GM12864 (cell line): ENCODE measurements at places on chromosomes 11 and 22.

GRCh38 chr22:24391836-24392217, 35.6 kb upstream of the ADORA2A start:
- no peak for DNase-seq

- no peak for DNase-seq
Observed at GRCh38 chr11:120028181-120028896, 109.6 kb downstream of the TRIM29 start.

- DNase-seq, result no peak
Observed at GRCh38 chr22:20091690-20092476, 11.8 kb downstream of the DGCR8 start.

DNA sequence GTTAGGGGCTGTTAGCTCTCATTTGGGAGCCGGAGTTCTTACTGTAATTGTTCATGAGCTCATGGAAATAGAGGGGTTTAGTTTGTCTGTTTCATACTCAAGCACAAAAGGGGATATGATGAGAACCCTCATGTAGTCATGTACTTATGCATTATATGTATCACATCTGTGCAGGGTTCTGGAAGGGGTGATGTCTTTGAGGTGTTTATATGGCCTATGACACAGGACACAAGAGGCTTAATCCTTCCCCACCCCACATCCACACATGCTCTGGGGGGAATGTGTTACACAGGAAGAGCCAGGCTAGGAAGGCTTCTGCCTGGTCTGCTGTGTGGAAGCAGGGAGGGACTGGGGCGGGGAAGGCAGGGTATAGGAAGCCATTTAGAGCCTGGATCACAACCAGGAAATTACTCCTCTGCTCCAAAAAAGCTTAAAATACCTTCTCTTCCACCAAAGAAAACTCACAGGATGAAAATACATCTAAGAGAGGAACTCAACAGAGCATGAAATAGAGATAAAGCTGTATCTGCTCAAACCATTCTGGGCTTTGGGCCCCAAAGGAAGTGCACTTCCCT, 316.1 kb downstream of the TMEM135 start:
- no peak for DNase-seq

DNA sequence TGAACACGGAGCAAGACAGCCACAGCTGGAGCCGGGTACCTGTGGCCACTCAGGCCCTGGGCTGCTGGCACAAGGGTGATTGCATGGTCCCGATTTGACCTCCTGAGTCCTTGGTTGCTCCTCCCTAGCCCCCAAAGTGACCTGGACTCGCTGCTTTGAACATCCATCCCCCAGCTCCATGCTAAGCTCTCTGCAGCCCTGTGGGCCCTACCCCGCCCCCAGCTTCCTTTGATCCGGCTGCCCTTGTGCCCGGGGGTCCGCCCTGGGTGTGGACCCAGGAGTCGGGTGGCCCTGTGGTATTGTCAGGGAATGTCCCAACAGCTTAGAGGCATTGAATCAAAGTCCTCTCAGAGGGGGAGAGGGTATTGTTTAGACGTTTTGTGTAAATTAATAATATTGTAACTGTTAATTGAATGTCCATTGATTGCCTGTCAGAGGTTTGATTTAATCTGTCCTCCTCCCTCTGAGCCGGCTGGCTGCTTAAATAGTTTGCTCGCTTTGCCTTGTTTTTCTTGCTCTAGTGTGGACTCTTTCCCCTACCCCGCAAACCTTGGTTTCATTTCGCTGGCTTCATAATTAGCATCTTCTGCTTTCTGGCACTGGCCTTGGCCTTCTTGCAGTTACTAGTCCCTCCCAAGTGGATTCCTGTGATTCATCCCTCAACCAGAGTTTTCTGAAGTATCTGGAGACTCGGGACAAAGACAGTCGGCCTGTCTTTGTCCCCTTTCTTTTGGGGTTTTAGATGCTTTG, 20.7 kb downstream of the GRIK4 start:
- no peak for DNase-seq

DNA sequence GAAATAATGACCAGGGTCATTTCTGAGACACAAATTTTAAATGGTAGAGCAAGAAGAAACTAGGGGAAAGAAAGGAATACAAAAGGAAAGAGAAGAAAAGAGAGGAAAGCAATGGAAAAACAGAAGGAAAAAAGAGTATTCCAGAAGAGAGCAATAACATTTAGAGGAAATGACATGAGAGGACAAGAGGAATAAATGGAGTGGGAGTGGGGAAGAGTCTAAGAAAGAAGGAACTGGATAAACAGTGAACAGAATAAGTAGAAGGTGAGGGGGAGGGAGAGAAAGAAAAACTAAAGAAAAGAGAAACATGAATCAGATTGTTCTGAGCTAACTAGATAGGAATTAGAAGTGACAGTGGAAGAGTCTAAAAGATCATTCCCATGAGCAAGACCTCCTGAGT, 28.4 kb downstream of the PRDM10 start:
- DNase-seq, result no peak

DNA sequence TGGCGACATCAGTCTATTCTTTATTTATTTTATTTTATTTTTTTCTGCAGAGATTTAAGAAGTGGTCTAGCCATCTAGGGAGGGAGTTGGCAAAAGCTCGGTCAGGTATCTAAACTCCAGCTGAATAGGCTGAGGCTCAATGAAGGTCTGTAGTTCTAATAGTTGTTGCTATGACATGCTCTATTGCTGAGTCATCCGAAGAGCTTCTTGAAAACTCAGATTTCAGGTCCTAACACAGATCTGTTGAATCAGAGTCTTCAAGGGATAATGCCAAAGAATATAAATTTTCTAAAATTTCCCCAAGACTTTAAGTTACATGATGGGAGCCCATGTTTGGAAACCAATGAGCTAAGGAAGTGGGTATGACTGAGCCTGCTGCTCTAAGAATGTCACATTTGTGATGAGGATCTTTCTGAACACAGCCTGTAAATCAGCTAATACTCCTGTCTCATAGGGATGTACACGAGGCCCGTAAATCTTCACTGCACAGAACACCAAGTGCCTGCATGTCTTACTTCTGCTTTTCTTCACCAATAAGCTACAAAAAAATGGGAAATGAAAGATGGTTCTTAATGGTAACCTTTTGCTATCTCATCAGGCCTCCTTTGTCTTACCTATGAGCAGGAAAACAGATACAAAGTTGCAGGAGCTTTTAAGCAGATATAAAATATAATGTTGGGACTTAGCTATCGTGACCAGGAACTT, 901.4 kb upstream of the API5 start:
- no peak for DNase-seq

DNA sequence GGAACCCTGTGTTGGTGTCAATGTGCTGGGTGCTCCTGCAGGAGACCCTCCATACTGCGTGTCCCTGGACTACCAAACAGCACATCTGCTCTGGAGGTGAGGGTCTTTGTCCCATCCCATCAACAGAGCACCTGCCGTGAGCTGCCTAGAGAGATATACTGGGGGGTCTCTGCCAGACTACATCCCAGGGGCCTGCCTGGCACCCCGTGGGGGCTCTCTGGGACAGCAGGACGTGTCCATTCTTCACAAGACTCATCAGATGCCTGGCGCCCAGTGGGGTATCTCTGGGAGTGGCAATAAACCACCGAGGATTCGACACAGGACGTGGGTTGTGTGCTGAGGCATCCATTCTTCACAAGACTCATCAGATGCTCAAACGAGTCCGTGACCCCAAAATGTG, 42.7 kb downstream of the SHANK2 start:
- no peak for DNase-seq

GRCh38 chr11:117834068-117834810, 9.7 kb upstream of the FXYD2 start:
- no peak for DNase-seq

DNA sequence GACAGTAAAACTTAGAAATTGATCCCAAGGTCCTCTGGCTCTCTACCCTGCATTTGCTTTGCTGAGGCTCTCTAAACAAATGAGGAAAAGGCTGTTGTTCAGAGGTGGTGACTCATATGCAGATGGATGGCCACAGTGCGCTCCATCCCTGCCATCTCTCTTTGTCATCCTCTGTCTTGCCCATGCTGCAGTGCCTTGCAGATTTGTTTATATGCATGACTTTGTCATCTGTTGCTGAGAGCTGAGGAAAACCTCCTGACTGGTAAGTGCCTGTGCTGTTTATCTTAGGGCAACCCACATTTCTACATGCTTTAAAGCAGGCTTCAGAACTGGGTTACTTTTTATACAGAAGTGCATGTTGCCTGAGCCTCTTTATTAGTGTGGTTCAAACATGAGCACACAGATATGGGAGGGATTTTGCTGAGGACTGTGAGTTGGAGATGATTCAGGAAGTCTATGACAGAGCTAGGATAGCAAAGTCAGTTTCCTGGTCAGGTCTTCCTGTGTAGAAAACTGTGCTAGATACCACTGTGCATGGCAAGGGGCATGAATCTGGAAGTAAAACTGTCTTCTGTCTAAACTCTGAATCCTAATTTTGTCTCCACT, 57.4 kb downstream of the JAM3 start:
- DNase-seq, result no peak

DNA sequence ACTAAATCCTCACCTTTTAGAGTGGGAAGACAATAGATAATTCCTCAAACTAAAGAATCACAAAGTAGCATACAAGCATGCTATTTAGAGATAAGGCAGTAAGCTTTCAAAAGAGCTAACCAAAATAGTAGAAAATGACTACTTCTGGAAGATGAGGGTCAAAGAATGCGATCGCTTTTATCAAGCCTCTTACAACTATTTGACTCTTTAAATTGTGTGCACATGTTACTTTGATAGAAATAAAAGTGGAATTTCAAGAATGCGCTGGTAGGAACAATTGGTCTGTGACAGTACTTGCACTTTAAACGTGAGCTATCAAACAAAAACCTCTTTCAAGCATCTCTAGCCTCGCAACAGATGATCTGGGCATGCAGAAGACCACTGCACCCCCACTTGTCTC, 97.3 kb downstream of the COMMD9 start:
- no peak for DNase-seq

GRCh38 chr11:15342163-15342562, 227.4 kb downstream of the INSC start:
- no peak for DNase-seq

- no peak for DNase-seq
Observed at GRCh38 chr11:108241330-108242037, 18.6 kb downstream of the ATM start.

- no peak for DNase-seq
Observed at GRCh38 chr11:128468111-128468510, 119.2 kb downstream of the ETS1 start.

- no peak for DNase-seq
Observed at GRCh38 chr22:23250785-23251363, 70.6 kb downstream of the BCR start.

- no peak for DNase-seq
Observed at GRCh38 chr11:43631732-43632131, 48.8 kb upstream of the HSD17B12 start.

DNA sequence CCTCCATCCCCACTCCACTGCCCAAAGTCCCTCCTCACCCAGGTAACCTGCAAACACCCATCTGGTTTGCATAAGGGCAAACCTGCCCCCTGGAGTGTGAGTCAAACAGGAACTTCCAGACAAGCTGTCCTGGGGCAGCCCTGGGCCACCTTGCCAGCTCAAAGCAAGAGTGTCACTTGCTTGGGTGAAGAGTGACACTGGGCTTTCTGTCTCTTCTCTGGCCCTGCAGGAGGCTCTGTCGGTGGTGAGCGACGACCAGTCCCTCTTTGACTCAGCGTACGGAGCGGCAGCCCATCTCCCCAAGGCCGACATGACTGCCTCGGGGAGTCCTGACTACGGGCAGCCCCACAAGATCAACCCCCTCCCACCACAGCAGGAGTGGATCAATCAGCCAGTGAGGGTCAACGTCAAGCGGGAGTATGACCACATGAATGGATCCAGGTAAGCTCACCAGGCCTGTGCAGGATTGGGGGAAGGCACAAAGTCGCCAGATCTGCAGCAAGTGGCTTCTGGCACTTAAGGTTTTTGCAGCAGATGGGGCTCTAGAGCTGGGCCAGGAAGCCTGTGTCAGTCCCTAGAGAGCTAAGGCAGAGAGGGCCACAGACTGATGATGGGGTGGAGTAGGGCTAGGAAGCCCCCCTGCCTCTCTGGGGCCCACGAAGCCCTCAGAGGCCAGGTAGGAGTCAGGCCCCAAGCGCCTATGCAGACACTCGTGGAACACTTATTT, 64.2 kb downstream of the FLI1 start:
- DNase-seq, result peak; percentile 74

DNA sequence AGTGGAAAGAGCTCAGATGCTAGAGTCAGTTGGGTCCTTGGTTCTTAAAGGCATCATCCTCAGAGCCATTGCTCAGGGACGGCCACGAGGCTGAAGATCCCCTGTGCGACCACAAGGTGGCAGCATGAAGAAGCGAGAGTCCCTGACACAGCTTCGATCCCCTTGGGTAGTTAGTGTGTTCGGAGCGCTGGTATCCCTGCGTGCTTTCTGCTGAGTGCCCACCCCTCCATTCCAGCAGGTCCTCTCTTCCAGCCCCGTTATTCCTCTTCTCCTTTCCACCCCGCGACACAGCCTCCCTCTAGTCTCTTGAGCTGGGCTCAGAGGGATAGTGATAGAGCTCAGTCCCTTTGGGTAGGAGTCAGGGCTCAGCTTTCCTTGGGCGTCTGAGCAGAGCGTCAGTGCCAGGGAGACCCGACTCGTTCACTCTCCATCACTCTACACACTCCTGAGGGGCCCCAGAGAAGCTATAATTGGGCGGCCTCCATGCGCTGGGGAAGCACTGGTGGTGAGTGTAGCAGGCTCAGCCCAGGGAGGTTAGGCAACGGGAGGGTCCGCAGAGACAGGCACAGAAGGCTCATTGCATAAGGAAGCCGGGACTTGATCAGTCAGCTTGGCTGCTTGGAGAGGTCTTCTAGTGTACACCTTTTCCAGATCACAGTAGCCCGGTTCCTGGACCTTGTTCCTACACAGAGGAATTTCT, at the start of gene OR51D1:
Gene OR51D1, plus strand, starts transcription at position 516 of the 700 bp plus-strand sequence. CDS start 2,314 bp downstream, outside the sequence.
- DNase-seq, result peak; percentile 25

DNA sequence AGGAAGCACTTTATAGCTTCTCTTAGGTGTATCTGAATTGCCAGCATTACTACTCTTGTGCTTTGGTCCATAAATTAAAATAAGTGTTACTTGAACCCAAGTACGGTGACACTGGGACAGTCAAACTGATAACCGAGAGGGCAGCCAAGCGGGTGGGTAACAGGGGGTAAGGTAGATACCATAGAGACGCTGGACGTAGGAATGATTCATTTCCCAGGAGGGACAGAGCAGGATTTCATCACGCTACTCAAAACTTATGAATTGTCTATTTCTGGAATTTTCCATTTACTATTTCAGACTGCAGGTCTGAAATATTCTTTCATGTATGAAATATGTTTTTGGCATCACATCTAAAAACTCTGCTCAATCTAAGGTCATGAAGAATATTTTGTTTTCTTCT, 14.8 kb upstream of the SPATA19 start:
- DNase-seq, result no peak

- DNase-seq, result no peak
Observed at GRCh38 chr11:131297441-131297840, 73.0 kb upstream of the NTM start.

DNA sequence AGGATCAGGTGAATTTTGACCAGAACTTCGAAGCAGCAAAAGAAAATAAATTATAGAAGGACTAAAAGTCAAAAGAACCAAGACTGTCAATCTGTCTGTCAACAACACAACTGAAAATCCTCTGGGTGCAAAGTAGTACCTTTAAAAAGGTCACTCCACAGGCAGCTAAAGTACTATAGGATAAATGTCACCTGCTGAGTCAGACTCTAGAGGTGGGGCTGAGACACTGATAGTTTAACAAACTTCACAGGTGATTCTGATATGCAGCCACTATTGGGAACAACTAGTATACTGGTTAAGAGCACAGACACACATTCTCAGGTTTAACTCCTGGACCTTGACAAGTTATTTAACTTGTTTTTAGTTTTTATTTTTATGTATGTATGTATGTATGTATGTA, 107.3 kb downstream of the FCHSD2 start:
- no peak for DNase-seq

GRCh38 chr11:73950869-73951710, at the start of gene DNAJB13:
TSS of gene DNAJB13 (plus strand) at chr11:73951026. CDS start at chr11:73951070, 44 bp downstream.
- DNase-seq, result no peak
